ENCODE measurements at places on chromosomes 3 and 15.

DNA sequence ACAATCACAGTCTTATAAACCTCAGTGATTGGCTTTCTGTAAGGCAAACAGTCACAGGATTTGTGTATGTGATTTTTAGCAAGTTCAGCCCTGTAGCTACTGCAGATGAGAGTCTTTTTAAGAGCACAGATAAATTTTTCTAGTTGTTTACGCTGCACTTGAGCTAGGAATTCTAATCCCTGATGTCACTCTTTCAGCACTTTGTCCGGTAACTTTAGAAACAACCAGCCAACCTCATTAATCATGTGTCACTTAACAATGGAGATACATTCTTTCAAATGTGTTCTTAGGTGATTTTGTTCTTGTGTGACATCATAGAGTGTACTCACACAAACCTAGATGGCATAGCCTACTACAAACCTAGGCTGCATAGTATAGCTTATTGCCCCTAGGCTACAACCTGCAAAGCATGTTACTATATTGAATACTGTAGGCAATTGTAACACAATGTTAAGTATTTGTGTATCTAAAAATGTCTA, 36.8 kb upstream of the GOLGA6L2 start:
- no peak for DNase-seq

- no peak for DNase-seq
Observed at GRCh38 chr3:74127256-74127655, 487.2 kb downstream of the CNTN3 start.

- no peak for DNase-seq
Observed at GRCh38 chr3:182671541-182671940, 121.8 kb upstream of the ATP11B start.

DNA sequence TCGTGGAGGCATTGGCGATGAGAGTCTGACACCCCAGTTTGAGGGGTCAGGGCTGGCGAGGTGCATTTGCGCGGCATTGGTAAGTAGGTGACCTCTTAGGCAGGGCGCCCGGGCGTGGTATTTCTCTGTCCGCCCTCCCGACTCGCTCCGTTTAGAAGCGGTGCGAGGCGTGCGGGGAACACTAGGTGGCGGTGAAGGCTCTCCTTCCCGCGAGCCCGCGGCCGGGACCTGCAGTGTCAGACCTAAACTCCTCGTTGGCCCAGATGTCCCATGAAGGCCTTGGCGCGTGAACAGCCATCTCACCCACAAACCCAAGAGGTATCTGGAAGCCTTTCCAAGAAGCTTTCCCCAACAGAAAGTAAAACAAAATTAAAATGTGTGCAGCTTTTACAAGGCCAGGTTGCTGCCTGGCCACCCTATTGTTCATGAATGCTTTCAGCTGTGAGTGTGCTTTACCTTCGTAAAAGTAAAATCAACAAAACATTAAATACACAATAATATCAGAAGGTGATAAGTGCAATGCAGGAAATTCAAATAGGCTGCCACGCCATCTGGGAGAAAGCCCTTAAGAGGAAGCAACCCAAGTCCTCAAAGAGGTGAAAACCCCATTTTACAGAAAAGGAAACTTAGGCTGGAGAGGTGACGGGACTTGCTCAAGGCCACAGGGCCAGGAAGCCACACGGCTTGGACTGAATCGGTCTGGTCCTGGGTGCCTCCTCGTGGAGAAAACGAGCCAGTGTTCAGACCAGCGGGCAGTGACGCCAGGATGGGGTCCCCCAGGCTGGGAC, 120.3 kb downstream of the ETFA start:
- DNase-seq: peak; percentile 76

DNA sequence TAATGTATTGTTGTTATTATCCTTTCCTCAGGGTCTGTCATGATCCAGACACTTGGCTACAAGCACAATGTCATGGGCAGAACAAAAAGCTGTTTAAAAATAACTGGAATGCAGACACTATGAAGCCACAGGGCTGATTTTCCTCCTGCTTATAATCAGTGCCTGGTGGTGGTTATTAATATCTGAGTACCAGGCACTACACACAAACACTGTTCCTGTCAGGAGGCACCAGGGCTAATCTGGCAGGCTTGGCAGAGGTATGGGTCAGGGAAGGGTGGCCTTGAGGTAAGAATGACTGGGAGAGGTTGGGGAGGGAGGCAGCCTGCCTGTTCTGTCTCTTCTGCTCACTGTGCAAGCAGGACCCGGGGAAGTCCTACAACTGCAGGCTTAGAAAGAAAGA, 67.2 kb downstream of the WDR76 start:
- DNase-seq: peak; percentile 74

DNA sequence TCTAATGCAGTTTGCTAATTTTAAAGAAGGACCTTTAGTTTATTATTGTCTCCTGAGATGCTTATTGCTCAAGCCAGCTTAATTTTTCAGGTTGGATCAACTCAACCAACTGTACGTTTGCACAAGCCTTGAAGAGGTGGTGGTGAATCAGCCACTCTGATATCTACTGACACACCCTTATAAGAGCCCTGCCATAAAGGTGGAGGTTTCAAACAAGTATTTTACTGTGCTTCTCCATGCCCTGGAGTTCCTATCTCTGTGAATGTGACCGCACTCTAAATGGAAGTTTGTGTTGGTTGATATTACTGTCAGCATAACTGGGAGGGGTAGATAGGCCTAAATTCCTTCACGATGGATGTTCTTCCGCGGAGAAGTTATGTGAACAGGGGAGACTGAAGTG, 297.3 kb upstream of the UBE2E1 start:
- DNase-seq: no peak

DNA sequence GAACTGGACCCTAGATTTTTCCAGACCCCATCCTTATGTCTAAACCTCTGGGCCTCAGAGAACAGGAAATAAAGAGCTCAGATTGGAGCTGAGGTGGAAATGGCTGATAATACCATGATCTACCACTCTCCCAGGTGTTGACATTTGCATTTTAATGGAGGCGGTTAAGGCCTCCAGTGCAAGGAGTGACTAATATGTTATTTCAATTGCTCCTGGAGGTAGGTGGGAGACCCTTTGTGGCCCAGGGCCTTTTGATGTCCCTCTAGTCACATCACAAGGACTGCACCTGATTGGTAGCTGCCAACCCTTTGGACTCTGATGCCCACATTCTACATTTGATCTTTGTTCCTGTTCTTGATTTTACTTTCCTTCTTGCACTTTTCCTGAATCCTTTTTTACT, 9.0 kb upstream of the ADCY5 start:
- no peak for DNase-seq

DNA sequence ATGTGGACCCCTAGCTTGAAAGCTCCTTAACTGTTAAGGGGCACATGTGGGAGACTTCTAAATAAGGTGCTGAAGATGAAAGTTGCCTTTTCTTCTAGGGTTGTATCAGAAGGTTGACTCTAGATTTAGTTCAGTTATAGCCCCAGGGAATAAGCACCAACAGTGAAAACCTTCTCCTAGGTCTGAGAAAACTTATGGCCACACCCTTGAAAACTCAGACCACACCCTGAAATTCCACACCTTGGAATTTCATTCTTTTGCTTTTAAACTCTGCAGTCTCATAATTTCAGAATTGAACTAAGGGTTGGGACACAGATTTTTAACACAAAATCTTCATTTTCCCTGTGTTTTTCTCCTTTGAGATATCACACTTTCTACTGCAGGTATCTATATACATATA, 355.8 kb upstream of the IL12A start:
- DNase-seq: no peak

DNA sequence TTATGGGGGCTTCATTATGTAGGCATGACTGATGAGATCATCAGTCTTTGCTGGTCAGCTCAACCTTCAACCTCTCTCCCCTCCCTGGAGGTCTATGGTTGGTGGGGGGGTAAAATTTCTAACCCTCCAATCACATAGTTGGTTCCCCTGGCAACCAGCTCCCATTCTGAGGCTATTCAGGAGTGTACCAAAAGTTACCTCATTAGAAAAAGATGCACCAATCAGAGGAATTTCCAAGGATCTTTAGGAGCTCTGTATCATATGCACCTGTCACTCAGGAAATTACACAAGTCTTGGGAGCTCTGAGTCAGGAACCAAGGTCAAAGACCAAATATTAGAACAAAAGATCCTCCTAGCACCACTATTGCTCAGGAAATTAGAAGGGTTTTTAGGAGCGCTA, 21.4 kb upstream of the LEO1 start:
- no peak for DNase-seq

DNA sequence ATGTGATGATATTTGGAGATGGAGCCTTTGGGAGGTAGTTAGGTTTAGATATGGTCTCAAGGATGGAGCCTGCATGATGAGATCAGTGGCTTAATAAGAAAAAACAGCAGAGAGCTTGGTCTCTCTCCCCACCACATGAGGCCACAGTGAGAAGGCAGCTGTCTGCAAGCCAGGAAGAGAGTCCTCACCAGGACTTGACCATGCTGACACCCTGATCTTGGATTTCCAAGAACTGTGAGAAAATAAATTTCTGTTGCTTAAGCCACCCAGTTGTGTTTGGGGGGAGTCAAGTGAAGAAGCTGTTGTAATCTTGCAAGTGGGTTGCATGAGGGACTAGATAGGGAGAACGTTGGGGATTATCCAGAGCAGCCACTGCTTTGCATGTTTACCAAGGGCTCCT, 62.3 kb upstream of the TNFAIP8L3 start:
- DNase-seq: no peak

DNA sequence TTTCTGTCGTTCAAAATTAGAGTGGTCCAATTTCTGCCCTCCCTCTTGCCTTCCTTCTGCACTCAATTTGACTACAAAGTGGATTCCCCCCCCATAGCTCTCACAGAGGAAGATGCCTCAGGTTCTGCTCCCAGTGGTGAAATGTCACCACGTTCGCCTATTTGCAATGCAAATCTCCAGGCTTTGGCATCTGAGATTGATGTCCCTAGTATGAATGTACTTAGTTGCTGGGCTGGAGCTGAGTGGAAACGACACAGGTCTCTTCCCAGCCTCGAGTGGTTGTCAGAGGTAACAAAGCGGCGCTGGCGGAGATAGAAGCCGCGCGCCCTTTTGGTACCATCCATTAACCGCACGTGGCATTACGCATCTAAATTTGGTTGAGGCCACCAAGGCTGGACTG, 860.1 kb downstream of the MCTP2 start:
- no peak for DNase-seq

DNA sequence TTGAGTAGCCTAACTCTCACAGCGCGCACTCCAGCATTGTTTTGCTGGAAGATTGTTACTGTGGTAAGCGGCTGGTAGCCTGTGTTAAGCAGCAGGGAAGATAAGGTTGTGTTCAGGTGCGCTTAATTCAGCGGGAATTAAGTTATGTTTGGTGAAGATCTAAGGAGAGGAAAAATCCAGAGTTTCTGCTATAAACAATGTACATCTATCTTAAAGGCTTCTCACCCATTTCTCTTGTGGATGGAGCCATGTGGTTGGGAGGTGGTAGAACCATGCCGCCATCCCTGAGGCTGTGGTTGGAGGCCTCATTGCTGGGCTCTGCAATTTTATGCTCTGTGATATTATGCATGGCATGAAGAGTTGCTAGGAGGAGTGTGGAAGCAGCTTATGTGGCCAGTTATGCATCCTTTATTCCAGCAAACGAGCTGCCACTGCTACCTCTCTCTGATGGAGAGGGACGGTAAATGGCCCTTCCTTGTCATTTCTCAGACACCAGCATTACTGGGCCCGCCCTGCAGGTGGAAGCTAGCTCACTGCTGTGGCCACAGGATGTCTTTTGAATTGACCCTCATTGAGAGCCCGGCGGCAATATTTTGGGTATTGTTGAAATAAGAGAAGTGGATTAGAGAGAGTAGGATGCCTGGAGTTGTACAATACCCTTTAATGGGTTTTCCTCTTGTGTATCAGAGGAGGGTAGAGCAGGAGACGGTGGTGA, 1.3 kb downstream of the MINAR1 start:
- no peak for DNase-seq

DNA sequence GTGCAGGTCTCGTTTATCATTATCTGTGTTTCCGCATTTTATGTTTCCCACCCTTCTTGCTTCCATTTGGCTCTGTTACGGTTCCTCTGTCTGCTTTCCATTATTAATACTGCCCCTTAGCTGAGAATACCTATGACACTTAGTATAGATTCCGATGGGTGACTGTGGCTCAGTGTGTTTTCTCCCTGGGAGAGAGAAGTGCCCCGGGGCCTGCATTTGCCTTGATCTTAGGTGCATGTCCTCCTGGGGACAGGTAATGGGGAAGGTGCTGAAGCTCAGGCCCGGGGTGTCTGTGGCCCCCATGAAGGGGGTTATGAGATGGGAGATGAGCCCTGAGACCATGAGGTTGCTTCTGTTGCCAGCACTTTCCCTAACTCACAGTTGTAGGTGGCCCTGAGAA, 43.4 kb upstream of the PCSK6 start:
- no peak for DNase-seq

DNA sequence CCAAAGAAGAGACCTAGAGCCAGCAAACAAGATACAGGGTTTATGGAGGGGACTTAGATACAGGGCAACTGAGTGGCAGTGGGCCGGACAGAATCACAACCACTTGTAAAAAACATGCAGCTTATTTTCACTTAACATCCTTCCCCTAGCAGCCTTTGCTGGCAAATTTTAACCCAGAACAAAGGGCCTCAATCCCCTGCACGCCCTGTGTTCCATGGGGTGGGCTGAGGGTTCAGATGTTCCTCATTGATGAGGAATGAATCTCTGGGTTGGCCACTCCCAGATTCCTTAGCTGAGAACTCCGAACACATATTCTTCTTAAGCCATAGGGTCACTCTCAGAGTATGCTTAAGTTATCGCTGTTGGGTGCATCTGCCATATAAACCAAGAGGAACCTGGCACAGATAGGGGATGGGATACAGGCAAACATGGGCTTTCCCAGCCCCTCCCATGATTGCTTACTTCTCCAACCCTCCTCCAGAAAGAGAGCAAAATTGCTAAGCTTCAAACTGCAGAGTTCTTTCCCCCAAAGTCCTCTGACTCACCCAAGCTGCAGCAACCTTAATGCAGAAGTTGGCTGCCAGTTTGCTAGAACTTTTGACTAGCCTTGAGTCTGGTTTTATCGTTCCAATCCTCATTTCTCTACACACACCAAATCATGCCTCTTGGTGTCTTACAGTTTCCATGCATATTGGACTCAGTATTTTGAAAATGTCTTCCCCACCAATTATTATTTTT, 146.9 kb downstream of the CD47 start:
- DNase-seq: peak; percentile 24

- peak; percentile 64 for DNase-seq
Observed at GRCh38 chr15:53522991-53523390, 236.5 kb downstream of the WDR72 start.

DNA sequence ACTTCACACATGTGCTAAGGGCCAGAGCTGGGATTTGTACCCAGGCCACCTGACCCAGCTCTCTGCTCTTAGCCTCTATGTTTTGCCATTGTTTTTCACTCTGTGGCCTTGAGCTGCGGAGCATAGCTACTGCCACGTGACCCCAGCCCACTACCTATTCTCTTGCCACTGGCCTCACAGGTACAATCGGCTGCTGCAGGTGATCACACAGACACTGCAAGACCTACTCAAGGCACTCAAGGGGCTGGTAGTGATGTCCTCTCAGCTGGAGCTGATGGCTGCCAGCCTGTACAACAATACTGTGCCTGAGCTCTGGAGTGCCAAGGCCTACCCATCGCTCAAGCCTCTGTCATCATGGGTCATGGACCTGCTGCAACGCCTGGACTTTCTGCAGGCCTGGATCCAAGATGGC, 46.2 kb downstream of the SEMA3G start:
- DNase-seq: no peak

GRCh38 chr15:57948351-57949289, 116.9 kb downstream of the ALDH1A2 start:
- no peak for DNase-seq
